ENCODE measurements at places on chromosomes 7 and 10. TPM values are rescaled to one million over a fixed set of nuclear protein-coding genes. Genes with fewer than 3 reads are reported as not detected.

The ENTPD1 gene
- not detected for total RNA-seq

The CLCN1 gene
- 0.14 TPM for total RNA-seq

The ANXA8 gene
- not detected for total RNA-seq

The SFMBT2 gene
- 9.1 TPM for total RNA-seq

The SFXN2 gene
- 33.9 TPM for total RNA-seq

The GDI2 gene
- total RNA-seq: 287 TPM

The ANKRD7 gene
- total RNA-seq: not detected

The CAMK2B gene
- 9.3 TPM for total RNA-seq

The COA1 gene
- total RNA-seq: 85.3 TPM

The EN2 gene
- not detected for total RNA-seq

The OR2A12 gene
- total RNA-seq: not detected

The GFRA1 gene
- 8.7 TPM for total RNA-seq

The FAM24A gene
- total RNA-seq: not detected

The ANK3 gene
- 87.6 TPM for total RNA-seq

The TAF5 gene
- 7.7 TPM for total RNA-seq

The ECHDC3 gene
- 2.4 TPM for total RNA-seq

The LRRC4 gene
- 15.9 TPM for total RNA-seq

The CDC14C gene
- 0.22 TPM for total RNA-seq

The NKX1-2 gene
- total RNA-seq: not detected

The TYSND1 gene
- total RNA-seq: 12.6 TPM

The LAMB1 gene
- 275 TPM for total RNA-seq

The RBM48 gene
- total RNA-seq: 14.8 TPM

The VPS37D gene
- total RNA-seq: 15.6 TPM

The MET gene
- total RNA-seq: 46.0 TPM

The LIPK gene
- not detected for total RNA-seq

The IFIT1B gene
- not detected for total RNA-seq

The CFAP58 gene
- 0.29 TPM for total RNA-seq

The NEUROG3 gene
- total RNA-seq: 7.3 TPM

The NXPH1 gene
- total RNA-seq: not detected

The FAM237B gene
- total RNA-seq: not detected

The SLC26A5 gene
- not detected for total RNA-seq
